T-helper 2 cell treated with Interferon-gamma antibody and Interleukin-4, amounts not matched to agents 5 μg/mL and 100 μg/mL, for 36 hours (primary cell): ENCODE measurements at places on chromosomes 6 and 20.

GRCh38 chr6:108845145-108845544 is 3.1 kb upstream of the ARMC2 start:
- H3K27ac ChIP-seq, result no peak overlapping the region
- peaks cover 28% of the 10 kb centered on the region for H3K27me3 ChIP-seq
- H3K36me3 ChIP-seq, result no peaks in the 10 kb centered on the region
- H3K4me1 ChIP-seq, result peaks cover 12% of the 10 kb centered on the region
- no peak for DNase-seq
- H3K4me3 ChIP-seq, result no peak overlapping the region

GRCh38 chr20:47989957-47990356 is 204.7 kb upstream of the SULF2 start:
- H3K36me3 ChIP-seq, result no peaks in the 10 kb centered on the region
- no peaks in the 10 kb centered on the region for H3K4me1 ChIP-seq
- no peak overlapping the region for H3K27ac ChIP-seq
- no peak overlapping the region for H3K4me3 ChIP-seq
- no peak for DNase-seq

- H3K4me1 ChIP-seq, result peaks cover 4% of the 10 kb centered on the region
- peaks cover 2% of the 10 kb centered on the region for H3K36me3 ChIP-seq
- DNase-seq, result no peak
- H3K27me3 ChIP-seq, result no peaks in the 10 kb centered on the region
- H3K4me3 ChIP-seq, result no peak overlapping the region
Measured at GRCh38 chr6:136061701-136062100, 188.4 kb downstream of the MTFR2 start.

DNA sequence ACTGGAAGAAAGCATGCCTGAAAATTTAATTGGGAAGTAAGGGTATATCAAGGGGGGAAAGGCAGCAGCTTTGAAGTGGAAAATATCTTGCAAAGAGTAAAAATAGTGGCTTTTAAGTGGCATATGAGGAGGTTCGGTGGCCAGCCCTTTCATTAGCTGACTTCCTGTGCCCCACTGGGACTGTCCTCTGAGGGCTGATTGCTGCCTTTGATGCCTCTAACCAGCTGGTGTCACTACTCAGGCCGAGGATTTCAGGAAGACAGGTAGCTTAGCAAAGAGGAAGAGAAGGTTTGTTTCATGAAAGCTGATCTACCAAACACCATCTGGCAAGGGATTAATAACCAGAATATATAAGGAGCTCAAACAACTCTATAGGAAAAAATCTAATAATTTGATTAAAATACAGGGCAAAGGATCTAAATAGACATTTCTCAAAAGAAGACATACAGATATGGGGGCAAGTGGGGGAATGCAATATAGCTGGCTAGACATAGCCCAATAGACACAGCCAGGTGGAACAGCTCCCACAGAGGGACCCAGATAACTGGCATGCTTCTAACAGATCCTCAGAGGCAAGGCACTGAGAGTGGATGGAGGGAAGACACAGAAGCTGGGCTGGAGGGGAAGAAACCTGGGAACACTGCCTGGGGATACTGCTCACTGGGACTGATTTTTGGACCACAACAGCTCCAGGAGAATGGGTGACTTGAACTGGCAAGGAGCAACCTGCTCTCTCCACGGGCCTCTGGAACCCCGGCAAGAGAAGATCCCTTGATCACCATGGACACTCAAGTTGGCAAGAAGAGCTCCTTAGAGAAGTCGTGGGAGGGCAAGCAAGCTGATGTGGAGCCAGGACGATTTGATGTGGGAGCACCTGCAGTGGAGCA is 33.2 kb downstream of the CCN2 start:
- no peak overlapping the region for H3K27ac ChIP-seq
- H3K27me3 ChIP-seq, result peaks cover 48% of the 10 kb centered on the region
- peaks cover 25% of the 10 kb centered on the region for H3K4me1 ChIP-seq
- no peaks in the 10 kb centered on the region for H3K36me3 ChIP-seq
- no peak overlapping the region for H3K4me3 ChIP-seq

DNA sequence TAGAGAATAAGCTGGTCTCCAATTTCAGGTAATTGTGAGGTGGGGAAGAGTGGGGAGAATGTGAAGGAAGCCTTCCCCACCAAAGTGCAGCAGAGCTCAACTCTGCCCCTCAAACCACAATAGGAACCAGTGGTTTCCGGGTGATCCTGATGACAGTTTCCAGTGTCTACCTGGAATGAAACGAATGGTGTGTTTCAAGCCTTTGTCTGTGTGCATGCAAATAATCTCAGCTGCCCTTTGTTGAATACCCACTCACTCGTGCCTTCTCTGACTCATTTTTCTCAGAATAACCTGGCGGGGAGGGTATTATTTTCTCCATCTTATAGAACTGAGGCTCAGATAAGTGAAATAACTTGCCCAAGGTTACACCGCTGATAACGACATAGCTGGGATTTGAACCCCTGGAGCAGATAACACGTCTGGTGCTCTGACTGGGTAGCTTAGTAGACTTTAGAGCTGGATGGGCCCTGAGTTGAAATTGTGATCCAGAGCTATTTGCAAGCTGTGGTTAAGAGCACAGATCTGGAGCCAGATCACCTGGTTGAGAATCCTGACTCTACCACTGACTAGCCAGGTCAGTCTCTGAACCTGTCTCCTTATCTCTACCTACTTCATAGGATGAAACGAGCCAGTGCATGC is 85.1 kb downstream of the EYA2 start:
- DNase-seq, result no peak
- peaks cover 19% of the 10 kb centered on the region for H3K4me1 ChIP-seq
- peaks cover 3% of the 10 kb centered on the region for H3K36me3 ChIP-seq
- peaks cover 55% of the 10 kb centered on the region for H3K27me3 ChIP-seq
- H3K4me3 ChIP-seq, result peak overlapping the region; percentile 65
- no peak overlapping the region for H3K27ac ChIP-seq

DNA sequence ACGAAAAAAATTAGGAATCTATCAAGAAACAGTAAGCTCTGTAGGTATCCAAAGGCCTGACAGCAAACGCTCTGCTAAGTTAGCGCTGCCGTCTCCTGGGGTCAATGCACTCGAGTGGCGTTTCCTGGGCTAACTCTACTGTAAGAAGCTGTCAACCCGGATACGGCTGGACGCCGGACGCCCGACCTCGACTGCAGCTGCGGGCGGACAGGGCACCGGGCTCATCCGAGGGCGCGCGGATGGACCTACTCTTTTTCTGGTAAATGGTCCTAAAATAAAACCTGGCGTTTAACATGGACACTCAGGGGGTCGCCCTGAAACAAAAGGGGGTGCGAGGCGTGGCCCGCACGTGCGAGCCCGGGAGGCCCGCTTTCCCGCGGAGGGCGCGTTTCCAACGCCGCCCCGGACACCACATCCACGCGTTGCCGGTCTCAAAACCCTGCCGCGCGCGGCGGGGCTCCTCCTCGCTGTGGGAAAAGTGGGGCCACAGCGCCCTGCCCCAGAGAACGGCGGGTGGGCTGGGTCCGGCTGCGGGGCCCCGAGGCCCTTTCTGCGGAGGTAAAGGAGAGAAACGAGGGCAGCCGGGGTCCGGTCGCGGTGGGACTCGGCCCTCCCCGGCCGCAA is 537 bp downstream of the TCP1 start:
- peaks cover 48% of the 10 kb centered on the region for H3K4me1 ChIP-seq
- H3K27me3 ChIP-seq, result peaks cover 2% of the 10 kb centered on the region
- peak; percentile 27 for DNase-seq
- peak overlapping the region; percentile 96 for H3K4me3 ChIP-seq

DNA sequence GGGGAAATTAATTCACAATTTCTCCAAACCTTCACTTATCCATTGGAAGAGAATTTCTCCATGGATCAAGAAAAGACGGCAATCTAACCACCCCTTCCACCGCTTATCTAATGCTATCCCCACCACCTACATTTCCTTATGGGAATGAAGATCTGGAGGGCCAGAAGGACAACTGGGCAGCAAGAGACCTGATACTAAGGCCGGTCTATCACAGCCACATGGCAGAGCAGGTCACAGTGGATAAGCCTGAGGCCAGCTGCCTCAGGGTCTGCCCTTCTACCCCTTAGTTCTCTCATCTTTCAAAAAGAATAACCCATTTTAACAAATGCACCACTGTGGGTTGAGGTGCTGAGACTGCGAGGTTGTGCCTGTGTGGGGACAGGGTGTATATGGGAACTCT is 37.1 kb downstream of the MAN1A1 start:
- no peak for DNase-seq
- H3K4me3 ChIP-seq, result peak overlapping the region; percentile 78
- H3K27me3 ChIP-seq, result no peaks in the 10 kb centered on the region
- peak overlapping the region; percentile 98 for H3K27ac ChIP-seq
- peaks cover 76% of the 10 kb centered on the region for H3K4me1 ChIP-seq
- H3K36me3 ChIP-seq, result peaks cover 17% of the 10 kb centered on the region

DNA sequence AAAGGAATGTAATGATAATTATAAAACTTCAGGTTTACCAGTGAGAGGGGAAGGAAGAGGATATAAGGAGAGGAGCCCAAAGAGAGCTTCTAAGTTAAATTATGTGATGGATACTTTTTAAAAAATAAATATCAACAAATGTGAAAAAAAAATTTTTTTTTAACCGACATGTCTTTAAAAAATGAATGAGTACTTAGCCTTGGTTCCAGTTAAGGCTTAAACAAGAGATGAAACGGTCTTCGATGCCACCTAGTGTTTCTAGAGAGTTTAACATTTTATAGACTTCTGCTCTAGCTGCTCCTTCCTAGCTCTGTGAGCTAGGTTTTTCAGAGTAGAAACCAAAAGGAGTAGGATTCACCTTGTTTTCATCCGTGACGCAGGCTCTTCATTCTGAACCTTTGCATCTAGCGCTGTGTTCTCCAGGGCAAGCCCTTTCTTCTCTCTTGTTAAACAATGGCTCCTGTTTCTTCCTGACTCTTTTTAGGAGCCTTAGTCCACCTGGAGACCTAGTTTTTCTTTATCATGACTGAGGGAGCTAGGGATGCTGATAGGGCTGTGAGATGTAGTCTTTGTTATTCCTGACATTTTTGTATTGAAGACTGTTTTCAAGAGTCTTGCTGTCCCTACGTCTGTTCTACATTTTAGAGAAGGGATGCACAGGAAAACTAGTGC is 42.4 kb upstream of the GNRH2 start:
- no peak overlapping the region for H3K27ac ChIP-seq
- DNase-seq, result no peak
- peaks cover 2% of the 10 kb centered on the region for H3K4me1 ChIP-seq

- H3K4me3 ChIP-seq, result peak within 1 kb of the TSS; percentile 67
- no peaks in the 10 kb centered on the region for H3K36me3 ChIP-seq
- peak within 1 kb of the TSS; percentile 75 for H3K27ac ChIP-seq
- peaks cover 8% of the 10 kb centered on the region for H3K4me1 ChIP-seq
Measured at GRCh38 chr6:84764332-84765049, at the start of gene TBX18. Gene TBX18 (minus strand): TSS chr6:84764598. CDS start chr6:84764181, 417 bp downstream.

GRCh38 chr6:45864651-45865050 is 151.0 kb downstream of the CLIC5 start:
- H3K27ac ChIP-seq, result no peak overlapping the region
- no peaks in the 10 kb centered on the region for H3K4me1 ChIP-seq
- H3K27me3 ChIP-seq, result no peaks in the 10 kb centered on the region
- DNase-seq, result no peak
- H3K4me3 ChIP-seq, result no peak overlapping the region
